Neural progenitor cell (in vitro differentiated cells): ENCODE measurements at places on chromosomes 3 and 15. TPM values are rescaled to one million over a fixed set of nuclear protein-coding genes. Genes with fewer than 3 reads are reported as not detected.
A peak's percentile ranks its signal among the peaks of the same experiment; 100 is the strongest.

The TEX55 gene
- total RNA-seq: not detected in 2 replicates

GRCh38 chr3:100745617-100746016, 36.3 kb downstream of the TFG start:
- DNase-seq: no peak
- H3K27me3 ChIP-seq: no peaks in the 10 kb centered on the region
- H3K4me1 ChIP-seq: no peaks in the 10 kb centered on the region
- H3K4me3 ChIP-seq: no peak overlapping the region
- H3K36me3 ChIP-seq: peaks cover 27% of the 10 kb centered on the region
- H3K27ac ChIP-seq: no peak overlapping the region

- H3K27ac ChIP-seq: no peak overlapping the region
- no peaks in the 10 kb centered on the region for H3K36me3 ChIP-seq
- H3K4me1 ChIP-seq: peaks cover 14% of the 10 kb centered on the region
Observed at GRCh38 chr3:115385774-115386730, 237.3 kb upstream of the GAP43 start.

- no peaks in the 10 kb centered on the region for H3K36me3 ChIP-seq
- H3K4me3 ChIP-seq: no peak overlapping the region
- H3K4me1 ChIP-seq: no peaks in the 10 kb centered on the region
- no peaks in the 10 kb centered on the region for H3K27me3 ChIP-seq
Observed at GRCh38 chr3:158925828-158926494, 124.1 kb downstream of the MFSD1 start.

GRCh38 chr15:23440596-23440995, 6.4 kb downstream of the GOLGA6L2 start:
- no peaks in the 10 kb centered on the region for H3K27me3 ChIP-seq
- no peaks in the 10 kb centered on the region for H3K36me3 ChIP-seq
- no peak overlapping the region for H3K4me3 ChIP-seq
- DNase-seq: no peak

- H3K4me1 ChIP-seq: no peaks in the 10 kb centered on the region
- no peak overlapping the region for H3K4me3 ChIP-seq
- peak; percentile 43 for DNase-seq
- H3K27ac ChIP-seq: no peak overlapping the region
- H3K36me3 ChIP-seq: no peaks in the 10 kb centered on the region
- H3K27me3 ChIP-seq: no peaks in the 10 kb centered on the region
Observed at GRCh38 chr15:52217186-52217585, 26.0 kb upstream of the GNB5 start.

DNA sequence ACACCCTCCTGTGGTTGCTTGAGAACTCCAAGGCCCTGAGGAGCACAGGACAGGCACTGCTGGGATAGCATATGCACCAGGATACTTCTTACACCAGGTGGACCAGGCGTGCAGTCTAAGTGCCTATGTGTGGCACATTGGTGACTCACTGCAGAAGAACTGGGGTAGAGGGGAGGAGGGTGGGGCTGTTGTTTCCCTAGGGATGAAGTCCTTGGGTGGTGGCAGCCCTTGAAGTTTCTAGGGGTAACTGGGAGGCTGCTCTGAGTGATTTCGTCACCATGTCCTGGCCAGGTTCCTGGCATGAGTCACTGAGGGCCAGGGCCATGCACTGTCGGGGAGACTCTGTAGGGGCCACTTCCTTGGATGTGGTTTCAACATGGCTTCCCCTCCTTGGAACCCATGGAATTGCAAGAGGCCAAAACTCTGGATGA, 15.9 kb downstream of the MYZAP start:
- no peaks in the 10 kb centered on the region for H3K36me3 ChIP-seq
- no peak overlapping the region for H3K4me3 ChIP-seq
- no peak overlapping the region for H3K27ac ChIP-seq
- no peak for DNase-seq

- H3K27me3 ChIP-seq: no peaks in the 10 kb centered on the region
- no peak overlapping the region for H3K4me3 ChIP-seq
- no peak overlapping the region for H3K27ac ChIP-seq
Observed at GRCh38 chr3:126418661-126419131, 24.0 kb downstream of the CFAP100 start.

DNA sequence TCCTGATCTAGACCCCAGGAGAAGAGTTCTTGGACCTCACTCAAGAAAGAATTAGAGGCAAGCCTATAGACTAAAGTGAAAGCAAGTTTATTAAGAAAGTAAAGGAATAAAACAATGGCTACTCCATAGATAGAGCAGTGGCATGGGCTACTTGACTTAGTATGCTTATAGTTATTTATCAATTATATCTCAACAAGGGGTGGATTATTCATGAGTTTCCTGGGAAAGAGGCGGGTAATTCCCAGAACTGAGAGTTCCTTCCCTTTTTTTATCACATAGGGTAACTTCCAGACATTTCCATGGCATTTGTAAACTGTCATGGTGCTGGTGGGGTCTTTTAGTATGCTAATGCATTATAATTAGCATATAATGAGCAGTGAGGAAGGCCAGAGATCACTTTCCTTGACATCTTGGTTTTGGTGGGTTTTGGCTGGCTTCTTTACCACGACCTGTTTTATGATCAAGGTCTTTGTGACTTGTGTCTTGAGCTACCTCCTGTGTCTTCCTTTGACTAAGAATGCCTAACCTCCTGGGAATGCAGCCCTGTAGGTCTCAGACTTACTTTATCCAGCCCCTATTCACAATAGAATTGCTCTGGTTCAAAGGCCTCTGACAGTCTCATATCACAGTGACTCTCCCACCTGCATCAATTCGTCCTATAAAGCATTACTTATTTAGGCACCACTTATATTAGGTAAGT, 35.3 kb upstream of the PLSCR2 start:
- H3K27ac ChIP-seq: no peak overlapping the region
- no peak overlapping the region for H3K4me3 ChIP-seq
- H3K27me3 ChIP-seq: no peaks in the 10 kb centered on the region

DNA sequence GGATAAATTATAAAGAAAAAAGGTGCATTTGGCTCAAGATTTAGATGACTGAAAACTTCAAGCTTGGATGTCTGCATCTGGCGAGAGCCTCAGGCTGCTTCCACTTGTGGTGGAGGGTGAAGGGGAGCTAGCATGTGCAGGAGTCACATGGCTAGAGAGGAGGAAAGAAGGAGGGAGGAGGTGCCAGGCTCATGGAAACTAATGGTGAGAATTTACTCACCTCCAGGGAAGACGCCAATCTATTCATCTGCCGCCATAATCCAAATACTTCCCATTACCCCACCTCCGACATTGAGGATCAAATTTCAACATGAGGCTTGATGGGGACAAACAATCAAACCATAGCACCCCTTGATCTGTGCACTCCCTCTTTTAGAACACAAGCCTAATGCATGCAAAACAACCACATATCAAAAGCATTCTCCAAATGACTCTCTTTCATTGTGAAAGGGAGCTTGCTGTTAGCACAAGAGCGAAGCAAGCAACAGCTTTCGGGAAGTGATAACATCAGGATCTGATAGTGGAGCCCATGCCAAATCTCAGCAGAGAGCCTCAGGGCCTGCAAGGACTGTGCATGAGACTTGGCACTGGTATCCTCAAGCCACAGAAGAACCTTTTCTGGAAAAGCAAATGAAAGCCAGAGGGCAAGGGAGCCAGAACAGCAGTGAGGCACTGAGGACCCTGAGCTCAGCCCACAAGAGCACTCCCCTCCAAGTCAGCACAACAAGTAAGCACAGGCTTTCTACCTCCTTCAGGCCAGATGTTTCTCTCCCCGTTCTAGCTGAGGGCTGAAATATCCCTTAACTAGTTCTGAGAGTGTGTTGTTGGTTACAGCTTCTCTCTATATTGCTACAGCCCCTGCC, 50.2 kb upstream of the THBS1 start:
- DNase-seq: no peak
- H3K4me1 ChIP-seq: no peaks in the 10 kb centered on the region
- H3K27ac ChIP-seq: no peak overlapping the region
- no peaks in the 10 kb centered on the region for H3K27me3 ChIP-seq

- H3K4me1 ChIP-seq: no peaks in the 10 kb centered on the region
- H3K27ac ChIP-seq: no peak overlapping the region
- no peaks in the 10 kb centered on the region for H3K36me3 ChIP-seq
- H3K4me3 ChIP-seq: no peak overlapping the region
- no peak for DNase-seq
- no peaks in the 10 kb centered on the region for H3K27me3 ChIP-seq
Observed at GRCh38 chr3:86733257-86733656, 257.7 kb downstream of the VGLL3 start.

The SLMAP gene
- 36.4 and 59.4 TPM in 2 replicates for total RNA-seq

DNA sequence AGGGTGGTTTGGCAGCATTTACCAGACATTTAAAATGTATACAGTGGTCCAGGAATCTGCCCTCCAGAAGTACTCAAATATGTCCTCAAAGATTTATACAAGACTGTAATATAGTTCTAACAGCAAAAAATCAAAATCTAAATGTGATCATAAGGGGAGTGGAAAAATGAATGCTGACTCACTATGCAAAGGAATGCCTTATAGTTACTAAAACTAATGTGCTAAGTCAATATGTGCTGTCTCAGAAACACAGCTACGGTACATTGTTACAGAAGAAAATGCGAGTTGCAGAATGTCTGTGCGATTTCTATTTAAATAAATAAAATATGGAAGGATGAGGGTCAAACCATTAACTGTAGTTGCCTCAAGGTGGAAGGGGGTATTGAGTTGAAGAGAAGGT, 230.1 kb upstream of the UBE2E1 start:
- H3K36me3 ChIP-seq: no peaks in the 10 kb centered on the region
- no peak for DNase-seq
- no peak overlapping the region for H3K27ac ChIP-seq
- H3K4me1 ChIP-seq: peaks cover 9% of the 10 kb centered on the region

The TGM4 gene
- total RNA-seq: 0.04 and 0.12 TPM in 2 replicates

The CDHR4 gene
- total RNA-seq: 0.12 TPM in 1 of 2 replicates, not detected in the other

DNA sequence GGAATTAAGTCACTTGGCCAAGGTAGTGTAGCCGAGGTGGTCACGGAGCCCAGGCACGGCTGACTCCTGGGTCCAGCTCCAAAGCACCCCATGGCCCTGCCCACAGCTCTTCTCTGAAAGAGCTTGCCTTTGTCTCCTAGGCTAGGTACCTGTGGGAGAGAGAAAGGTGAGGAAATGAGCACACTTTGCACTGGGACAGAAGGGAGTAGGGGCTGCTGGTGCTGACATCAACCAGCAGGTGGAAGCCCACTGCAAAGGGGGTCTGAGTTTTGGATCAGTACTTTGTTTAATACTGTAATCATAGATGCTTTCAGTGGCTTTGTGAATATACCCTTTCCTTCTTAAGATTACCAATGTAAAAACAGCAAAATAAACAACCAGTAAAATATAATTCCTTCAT, 128.3 kb upstream of the EIF1B start:
- H3K27me3 ChIP-seq: no peaks in the 10 kb centered on the region
- H3K4me1 ChIP-seq: no peaks in the 10 kb centered on the region
- H3K27ac ChIP-seq: no peak overlapping the region
- H3K36me3 ChIP-seq: no peaks in the 10 kb centered on the region
- H3K4me3 ChIP-seq: no peak overlapping the region

The GOLGA6A gene
- total RNA-seq: 0.04 and 0.59 TPM in 2 replicates

DNA sequence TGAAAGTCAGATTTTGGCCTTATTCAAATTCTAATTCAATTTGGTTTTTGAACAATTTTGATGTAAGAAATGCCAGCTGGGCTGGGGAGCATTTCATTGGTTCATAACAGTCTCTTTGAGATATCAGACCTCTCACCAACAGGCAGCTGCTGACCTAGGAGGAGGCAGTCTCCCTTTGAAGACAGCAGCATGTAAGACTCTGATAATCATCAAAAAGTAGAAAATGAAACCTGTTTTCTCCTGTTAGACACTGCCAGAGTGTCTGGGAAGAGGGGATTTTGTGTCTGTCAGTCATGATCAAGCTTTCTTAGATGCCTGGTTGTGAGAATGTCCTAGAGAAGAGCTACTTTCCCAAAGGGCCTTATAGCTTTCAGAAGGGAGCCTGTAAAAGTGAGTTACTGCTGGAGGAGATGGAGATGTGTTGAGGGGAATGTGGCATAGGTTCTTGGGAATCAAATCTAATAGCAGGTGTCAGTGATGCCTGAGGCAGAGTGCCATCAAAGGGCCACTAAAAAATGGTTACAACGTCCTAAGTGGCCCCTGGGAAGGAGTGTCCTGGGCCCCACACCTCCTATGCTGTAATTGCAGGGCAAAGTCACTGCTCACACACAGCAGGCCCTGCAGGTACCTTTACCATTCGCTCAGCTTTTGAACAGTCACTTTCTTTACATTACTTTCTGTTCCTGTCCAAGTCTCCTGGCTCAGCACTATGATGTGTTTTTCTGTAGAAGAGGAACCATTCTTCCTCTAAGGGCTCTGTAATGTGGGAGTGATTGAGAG, 43.1 kb downstream of the FSTL1 start:
- DNase-seq: no peak
- no peaks in the 10 kb centered on the region for H3K27me3 ChIP-seq
- H3K4me1 ChIP-seq: no peaks in the 10 kb centered on the region
- H3K4me3 ChIP-seq: no peak overlapping the region
- peaks cover 17% of the 10 kb centered on the region for H3K36me3 ChIP-seq
- H3K27ac ChIP-seq: no peak overlapping the region

GRCh38 chr15:71337197-71337845, 222.1 kb downstream of the THSD4 start:
- peaks cover 11% of the 10 kb centered on the region for H3K4me1 ChIP-seq
- H3K4me3 ChIP-seq: no peak overlapping the region
- H3K27me3 ChIP-seq: no peaks in the 10 kb centered on the region
- H3K36me3 ChIP-seq: no peaks in the 10 kb centered on the region
- DNase-seq: no peak

- no peak for DNase-seq
- H3K4me1 ChIP-seq: no peaks in the 10 kb centered on the region
- H3K27me3 ChIP-seq: no peaks in the 10 kb centered on the region
- H3K4me3 ChIP-seq: no peak overlapping the region
- no peak overlapping the region for H3K27ac ChIP-seq
Observed at GRCh38 chr3:44411031-44411645, 66.3 kb downstream of the ZNF445 start.

DNA sequence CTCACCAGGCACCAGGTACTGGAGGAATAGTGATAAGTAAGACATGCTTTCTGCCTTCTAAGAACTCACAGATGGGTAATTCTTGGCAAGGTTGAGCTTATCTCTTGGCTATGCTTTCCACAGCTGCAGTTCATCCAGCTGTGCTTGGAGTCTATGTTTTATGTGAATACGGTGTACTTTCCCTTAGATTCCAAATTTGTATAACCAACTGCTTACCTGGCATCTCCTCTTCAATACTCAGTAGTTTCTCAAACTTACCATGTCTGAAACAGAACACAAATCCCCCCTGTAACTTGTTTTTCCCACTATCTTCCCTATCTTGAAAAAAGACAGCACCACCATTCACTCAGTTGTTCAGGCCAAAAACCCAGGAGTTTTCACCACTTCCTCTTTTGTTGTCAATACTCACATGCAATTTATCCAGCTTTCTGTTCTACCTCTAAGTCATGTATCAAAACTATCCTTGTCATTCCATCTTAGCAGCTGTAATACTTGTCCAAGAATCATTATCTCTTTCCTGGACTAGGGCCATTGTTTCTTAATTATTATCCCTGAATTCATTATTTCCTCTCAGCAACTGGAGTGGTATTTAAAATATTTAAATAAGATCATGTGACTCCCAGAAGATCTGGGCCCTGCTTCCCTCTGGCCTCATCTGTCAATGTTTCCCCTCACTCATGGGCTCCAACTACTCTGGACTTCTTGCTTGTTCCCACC, 32.6 kb downstream of the COL6A5 start:
- H3K36me3 ChIP-seq: no peaks in the 10 kb centered on the region
- H3K4me1 ChIP-seq: no peaks in the 10 kb centered on the region
- no peaks in the 10 kb centered on the region for H3K27me3 ChIP-seq
- DNase-seq: no peak

The CD200 gene
- total RNA-seq: 41.5 and 48.4 TPM in 2 replicates

GRCh38 chr3:161851941-161852566, 355.4 kb downstream of the OTOL1 start:
- peak; percentile 33 for DNase-seq
- H3K4me1 ChIP-seq: no peaks in the 10 kb centered on the region
- H3K27me3 ChIP-seq: no peaks in the 10 kb centered on the region
- H3K27ac ChIP-seq: no peak overlapping the region
